ENCODE measurements at places on chromosomes 7 and 10.

DNA sequence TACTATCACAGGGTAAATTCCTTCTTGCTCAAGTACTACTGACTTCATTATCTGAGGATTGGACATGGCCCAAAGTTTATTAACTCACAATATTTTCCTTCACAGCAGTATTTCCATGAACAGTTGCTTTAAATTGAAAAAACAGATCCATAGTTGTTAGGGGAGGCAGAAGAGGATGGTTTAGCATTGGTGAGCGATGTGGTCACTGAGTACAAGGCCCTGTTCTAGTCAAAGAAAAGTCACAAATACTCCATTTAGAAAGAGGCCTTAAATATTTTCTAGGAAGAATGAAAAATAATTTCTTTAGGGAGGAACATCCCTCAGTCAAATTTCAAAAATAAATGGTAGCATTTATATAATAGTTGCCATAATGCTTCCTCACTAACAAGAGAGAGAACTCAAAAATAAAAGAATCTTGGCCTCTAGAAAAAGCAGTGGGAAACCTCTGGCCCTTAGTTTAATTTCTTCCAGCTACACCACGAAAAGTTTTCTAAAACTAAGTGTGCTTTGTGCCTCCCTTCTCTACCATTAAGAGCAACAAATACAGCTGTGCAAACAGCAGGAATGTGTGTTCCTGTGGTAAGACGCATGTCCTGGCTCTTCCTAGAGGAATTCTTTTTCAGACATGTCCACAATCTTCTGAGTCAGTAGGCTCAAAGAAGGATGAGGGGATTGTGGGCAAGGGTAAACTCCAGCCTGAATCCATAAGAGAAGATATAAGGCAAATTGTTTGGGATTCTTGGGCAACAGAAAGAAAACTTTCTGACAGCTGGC lies 105.7 kb downstream of the HOXA1 start:
- DNase-seq = no peak

GRCh38 chr10:78248651-78249464 lies 215.2 kb downstream of the RPS24 start:
- no peak for DNase-seq

- no peak for DNase-seq
These were observed 13.0 kb upstream of the CHST15 start for GRCh38 chr10:124106241-124106879.

DNA sequence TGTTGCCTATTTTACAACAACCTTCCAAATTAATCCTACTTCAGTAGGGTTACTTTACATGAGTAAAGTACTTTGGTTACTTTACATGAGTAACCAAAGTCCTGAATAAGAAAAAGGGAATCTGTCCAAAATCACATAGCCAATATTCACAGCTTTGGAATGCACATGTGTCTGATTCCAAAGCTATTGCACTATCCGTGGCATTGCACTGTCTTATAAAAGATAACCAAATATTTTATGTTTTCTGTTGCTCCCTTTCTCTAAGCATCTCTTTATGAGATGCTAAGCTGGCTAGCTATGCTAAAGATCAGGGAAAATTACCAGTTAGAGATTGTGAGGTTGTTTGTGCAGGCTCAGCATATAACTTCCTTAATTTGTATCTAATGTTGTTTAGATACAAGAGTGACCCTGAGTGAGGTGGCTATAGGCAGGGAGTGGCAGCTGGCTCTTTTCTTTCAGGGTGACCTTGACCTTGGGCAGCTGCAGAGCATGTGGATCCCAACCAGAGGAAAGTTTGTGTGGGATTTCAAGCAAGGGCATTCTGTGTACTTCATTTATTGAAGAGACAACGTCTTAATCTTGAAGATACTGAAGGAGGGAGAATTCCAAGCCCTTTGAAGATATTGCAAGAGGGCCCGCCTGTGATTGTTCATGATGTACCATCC lies 366.1 kb upstream of the ANKRD30A start:
- no peak for DNase-seq

DNA sequence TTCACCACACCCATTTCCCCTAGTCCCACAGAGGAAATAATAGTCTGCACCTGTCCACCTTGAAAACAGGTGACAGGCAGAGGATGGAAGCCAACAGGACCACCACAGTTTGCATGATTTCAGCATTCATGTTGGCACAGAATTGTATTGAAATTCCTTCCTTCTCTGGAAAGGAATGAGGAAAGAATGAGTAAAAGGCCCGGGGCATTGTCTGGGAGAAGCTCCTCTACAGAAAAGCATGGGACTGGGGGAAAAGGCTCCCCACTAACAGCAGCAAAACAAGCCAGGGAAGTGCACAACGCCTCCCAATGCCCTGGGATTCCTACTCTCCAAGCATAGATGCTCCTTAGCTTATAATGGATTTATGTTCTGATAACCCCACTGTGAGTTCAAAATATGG lies 28.5 kb upstream of the TOMM7 start:
- no peak for DNase-seq

- DNase-seq = no peak
These were observed 2.9 kb downstream of the CELF2 start for GRCh38 chr10:11020548-11020942.

GRCh38 chr7:107725138-107725740 lies 18.7 kb upstream of the CBLL1 start:
- no peak for DNase-seq

- no peak for DNase-seq
These were observed 9.4 kb downstream of the KIF20B start for GRCh38 chr10:89710753-89711152.

GRCh38 chr10:31120961-31121685 lies 89.5 kb upstream of the ZNF438 start:
- DNase-seq = no peak

DNA sequence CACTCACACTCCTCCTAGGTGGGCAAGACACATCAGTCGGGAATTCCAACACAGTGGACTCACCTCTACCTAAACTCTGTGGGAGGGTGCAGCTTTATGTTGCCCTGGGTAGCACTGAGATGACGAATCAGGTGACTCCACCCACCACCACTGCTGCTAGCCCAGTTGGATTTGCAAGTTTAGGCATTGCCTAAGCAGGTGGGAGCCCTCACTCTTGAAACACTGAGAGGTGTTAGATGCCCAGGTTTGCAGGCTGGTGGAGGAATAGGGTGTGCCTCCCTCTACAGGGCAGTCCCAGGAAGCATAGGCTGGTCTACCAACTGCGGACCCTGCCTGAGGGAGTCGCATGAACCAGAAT lies 708.9 kb downstream of the POM121L12 start:
- DNase-seq = no peak

DNA sequence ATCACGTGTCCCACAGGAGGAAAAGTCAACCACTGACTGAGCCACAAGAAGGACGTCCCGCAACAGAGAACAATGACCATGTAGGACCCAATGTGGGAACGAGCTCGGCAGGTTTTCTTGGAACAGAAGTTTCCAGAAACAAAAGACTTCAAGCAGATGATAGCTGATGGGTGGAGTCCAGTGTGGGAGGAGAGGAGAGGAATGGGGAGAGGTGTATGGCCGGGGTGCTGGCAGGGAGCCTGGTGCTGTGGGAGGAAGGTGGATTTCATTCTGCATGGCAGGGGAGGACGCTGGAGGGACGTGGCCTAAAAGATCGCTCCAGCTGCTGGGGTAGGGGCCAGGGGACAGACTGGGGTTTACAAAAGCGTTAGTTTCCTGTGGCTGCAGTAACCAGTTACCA lies 48.5 kb upstream of the LMTK2 start:
- DNase-seq = no peak

DNA sequence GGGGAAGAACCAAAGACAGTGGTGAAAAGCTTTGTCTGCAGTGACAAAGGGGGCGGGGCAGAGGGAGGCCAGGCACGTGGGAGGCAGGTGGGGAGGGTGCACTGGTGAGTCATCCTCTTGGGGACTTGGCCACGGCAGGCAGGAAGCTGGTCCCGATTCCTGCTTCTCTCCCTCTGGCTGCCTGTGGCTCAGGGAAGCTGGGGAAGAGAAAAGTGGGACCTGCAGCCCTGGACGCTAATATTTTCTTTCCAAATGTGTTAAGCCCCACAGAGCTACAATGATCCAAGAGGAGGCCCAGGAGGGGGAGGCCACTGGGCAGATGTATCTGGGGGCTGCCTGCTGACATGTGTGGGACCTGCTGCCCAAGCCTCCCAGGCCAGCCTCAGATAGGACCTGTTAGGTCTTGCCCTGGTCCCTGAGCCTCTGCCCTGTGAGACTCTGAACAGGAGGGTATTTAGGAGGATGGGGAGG lies 231.8 kb downstream of the KCNMA1 start:
- no peak for DNase-seq

DNA sequence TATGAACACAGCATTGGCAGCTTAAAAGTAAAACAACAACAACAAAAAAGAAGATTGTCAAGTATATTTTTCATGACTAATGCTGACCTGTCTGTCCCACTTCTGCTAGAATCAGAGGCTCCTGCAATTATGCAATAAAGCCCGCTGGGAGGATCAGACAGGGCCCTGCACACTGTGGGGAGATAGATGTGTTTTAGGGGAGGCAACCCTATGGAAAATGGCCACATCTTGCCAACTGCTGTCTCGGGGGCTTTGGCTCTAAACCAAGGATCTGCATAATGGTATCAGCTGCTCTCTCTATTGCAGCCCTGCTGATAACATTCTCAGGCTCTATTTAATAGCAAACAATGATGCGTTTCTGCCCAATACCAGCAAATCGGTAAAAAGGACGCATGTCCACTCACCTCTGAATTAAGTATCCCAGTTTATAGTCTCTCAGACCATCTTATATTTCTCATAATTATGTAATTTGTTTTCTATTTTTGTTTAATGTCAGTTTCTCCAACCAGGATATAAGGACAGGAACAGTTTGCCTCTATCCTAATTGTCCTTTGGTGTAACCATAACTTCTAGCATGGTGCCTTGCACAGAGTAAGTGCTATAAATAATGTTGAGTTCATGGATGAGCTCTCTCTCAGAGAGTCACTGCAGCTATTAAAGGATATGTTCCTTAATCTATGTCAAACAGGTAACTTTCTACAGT lies 15.3 kb upstream of the PRKAR2B start:
- DNase-seq = no peak

DNA sequence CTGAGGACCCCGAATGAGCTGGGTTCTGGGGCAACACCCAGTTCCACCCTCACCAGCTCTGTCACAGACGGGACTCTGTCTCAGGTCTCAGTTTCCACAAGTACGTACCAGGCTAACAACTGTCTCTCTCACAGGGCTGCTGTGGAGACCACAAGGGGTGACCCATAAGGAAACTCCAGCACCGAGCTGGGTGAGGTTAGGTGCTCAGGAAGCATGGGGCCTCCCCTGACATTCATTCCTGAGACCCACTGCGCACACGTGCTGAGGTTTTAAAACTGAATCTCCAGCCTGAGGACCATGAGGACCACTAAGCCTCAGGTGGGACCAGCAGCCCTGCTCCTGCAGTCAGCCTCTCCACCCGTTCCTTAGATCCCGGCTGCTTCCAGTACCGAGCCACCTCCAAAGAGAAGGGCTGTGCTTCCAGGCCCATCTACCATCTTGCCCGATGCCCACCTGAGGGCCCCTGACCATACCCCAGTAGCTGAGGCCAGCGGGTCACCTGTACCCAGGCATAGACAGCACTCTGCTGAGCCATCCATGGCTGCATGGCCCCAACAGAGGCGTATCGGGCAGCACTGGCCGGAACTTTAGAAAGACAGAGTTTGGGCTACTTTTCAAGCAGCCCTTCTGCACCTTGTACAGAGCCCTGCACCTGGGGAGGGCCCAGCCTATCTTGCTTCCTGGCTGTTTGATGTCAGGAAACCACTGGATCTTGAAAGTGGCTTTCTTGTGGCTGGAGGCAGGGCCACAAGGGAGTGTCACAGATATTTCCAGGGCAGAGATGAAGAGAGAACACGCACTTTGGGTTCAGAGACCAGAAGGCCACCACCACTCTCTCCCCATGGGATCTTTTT lies 18.7 kb downstream of the HSPA12A start:
- DNase-seq = no peak
